ENCODE measurements at places on chromosomes 7 and 10.

DNA sequence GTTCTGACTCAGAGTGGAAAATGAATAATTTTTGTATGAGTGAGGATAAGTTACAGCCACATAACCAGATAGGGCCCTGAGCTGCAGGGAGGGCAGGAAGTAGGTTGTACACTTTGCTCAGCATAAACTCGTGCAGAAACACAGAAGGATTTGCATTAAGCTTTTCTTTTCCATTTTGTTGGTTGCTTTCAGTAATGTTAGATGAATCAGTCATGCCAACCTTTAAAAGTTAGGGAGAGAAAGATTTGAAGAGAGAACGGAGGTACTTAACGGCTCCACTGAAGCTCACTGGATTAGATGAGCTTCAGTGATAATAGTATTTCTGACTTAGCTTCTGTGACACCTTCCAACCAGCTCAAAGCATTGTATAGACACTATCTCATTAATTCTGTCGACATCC, 348.1 kb downstream of the GATA3 start:
- no peak for DNase-seq

GRCh38 chr10:99430116-99430450, 341 bp downstream of the GOT1 start:
- no peak for DNase-seq

DNA sequence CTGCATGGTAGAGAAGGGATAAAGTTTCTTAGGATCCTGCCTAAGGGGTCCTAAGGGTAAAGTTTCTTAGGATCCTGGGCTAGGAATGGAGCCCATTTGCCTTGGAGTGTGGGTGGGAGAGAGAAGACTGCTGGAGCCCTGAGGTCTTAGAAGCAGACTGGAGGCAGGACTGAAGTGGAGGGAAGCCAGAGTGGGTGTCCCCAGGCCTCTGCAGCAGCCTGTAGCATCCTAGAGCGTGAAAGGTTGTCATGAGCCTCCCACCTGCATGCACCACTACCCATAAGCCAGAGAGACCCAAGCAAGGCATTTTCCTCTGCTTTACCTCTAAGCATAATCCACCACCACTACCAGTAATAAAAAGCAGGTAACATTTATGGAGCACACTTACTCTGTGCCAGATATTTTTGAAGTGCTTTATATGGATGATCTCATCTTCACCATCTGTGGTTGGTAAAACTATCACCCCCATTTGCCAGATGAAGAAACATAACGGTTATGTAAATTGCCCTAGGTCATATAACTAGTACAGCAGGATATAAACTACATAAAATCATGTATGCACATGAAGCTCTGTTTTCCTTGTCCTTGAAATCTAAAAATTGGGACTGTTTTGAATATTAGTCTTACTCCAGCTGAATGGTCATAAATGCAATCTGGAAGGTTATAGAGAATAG, 103.5 kb upstream of the CCDC6 start:
- no peak for DNase-seq

DNA sequence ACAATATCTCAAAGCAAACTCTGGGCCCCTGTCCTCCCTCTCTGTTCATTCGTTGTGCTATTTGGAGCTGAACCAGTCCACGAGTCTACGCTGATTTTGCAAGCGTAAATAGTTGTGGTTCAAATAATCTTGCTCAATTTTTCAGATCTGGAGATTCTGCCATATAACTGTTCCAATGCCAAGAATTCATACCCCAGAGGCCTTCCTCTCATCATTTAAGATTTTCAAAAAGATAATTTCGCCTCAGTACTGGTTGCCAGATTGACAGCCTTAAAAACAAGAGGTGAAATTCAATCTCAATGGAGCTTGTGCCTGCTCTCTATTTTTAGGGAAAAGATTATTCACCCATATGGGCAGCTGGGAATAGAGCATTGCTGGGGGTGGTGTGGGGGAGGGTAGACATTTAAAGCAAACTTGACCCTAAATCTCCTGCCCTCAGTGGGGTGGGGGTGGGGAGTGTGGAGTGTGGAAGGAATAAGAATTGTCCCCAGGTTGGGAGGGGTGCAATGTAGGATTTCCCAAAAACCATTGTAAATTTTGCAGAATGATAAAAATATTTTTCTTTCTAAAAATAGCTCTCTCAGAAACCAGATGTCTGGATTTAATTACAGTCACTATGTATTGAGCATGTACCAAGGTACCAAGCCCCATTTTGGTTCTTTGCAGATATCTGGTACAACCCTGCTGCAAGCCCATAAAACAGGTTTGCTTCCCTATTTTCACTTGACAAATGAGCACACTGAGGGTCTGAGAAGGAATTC, 104.7 kb upstream of the EEPD1 start:
- no peak for DNase-seq

GRCh38 chr10:12803776-12804175, 197.7 kb downstream of the CCDC3 start:
- no peak for DNase-seq

GRCh38 chr10:86346799-86347665, 19.6 kb downstream of the GRID1 start:
- DNase-seq: no peak

- DNase-seq: no peak
Measured at GRCh38 chr7:81433206-81433605, 336.6 kb downstream of the HGF start.

GRCh38 chr10:24118246-24118645, 90.7 kb upstream of the KIAA1217 start:
- DNase-seq: no peak

GRCh38 chr10:71239946-71240795, 27.8 kb downstream of the UNC5B start:
- no peak for DNase-seq

DNA sequence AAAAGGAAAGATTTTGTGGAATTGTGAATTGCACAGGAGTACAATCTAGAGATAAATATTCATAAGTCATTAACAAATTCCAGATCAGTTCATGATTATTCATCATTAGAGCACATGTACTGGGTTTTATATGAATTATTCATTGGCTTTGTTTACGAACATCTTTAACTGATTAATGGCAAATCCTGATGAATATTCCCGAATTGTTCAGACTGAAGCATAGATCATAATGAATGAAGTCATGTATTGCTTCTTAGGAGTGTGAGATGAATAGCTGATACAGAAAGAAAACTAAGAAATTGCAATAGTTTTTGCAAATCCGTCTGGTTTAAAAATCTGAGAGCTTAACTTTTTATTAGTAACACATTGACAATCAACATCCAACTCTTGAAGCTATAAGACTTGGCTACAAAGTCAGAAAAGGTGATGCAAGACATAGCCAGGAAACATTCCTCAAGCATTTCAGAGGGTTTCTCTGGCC, 183.6 kb upstream of the DGKB start:
- no peak for DNase-seq

DNA sequence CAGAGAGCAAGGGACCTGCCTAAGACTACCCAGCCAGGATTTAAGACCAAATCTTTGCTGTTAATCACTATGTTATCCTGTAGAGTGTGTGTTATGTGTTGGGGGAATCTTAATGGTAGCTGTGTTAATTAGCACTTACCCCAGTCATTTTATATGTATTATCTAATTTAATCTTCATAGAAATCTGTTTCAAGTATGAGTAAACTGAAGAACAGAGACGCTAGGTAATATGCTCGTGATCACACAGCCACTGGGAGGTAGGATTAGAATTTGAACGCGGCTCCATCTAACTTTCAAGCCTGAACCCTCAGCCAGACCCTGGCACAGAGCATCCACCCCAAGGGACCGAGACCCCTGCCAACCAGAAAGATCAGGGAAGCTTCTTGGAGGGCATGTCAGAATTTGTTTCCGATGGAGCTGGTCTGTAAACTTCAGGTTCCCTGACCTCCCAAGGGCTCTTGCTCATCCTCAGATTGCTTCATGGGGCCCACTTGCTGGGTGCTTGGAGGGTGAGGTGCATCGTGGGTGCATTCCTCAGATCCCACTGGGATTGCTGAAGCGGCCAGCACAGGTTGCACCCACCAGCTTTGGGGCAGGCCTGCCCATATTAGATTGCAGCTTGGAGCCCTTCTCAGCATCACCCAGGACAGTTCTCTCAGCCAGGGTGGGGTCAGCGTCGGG, 105.0 kb downstream of the ZMIZ1 start:
- DNase-seq: no peak

- DNase-seq: no peak
Measured at GRCh38 chr7:44313016-44313415, 12.4 kb downstream of the CAMK2B start.

DNA sequence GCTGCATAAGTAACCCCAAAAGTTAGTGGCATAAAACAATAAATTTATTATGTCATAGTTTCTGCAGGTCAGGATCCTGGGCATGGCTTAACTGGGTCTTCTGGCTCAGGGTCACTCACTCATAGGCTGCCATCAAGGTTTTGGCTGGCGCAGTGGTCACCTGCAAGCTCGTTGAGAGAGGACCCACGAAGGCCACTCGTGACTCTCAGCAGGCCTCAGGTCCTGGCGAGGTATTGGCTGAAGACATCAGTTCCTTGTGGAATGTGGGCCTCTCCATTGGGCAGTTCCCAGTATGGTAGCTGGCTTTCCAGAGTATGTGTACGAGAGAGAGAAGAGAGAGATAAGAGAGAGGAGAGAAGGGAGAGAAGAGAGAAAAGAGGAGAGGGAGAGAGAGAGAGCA, 138.3 kb upstream of the KLF14 start:
- no peak for DNase-seq

DNA sequence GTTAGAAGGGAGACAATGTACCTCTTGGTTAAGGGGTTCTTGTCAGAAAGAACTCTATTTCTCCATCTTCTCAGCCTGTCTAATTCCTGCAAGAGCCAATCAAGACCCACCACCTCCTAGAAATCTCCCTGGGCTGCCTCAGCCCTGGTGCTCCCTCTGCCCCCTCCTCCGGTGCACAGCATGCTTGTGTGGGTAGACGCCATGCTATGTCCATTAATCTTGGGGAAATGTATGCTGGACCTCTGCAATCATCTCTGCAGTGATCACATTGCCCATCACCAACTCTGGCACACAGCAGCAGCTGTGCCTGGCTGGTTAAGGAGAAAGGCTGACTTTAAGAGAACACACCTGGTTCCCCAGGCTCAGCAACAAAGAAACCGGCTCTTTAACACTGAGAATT, 37.3 kb downstream of the SH3PXD2A start:
- DNase-seq: no peak

- no peak for DNase-seq
Measured at GRCh38 chr7:52079726-52080125, 763.1 kb upstream of the COBL start.

- DNase-seq: no peak
Measured at GRCh38 chr10:75297021-75297599, 61.4 kb upstream of the COMTD1 start.

DNA sequence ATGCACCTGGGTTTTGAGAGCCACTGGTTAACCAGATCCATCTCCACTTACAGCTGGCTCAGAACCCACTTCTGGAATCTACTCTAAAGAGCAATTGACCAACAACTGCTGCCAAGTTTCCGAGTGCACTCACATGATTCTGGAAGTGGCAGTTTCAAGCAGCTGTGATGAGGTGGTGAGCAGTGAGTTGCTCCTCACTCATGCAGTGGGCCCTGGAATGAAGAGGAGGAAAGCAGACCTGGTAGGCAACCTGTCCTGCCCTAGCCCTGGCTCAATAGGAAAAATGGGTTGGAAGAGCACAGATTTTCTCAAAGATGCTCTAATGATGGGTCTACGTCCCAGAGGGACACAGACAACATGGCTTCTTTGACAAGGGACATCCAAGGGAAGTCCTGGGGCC, 70.7 kb upstream of the NPY start:
- DNase-seq: no peak

DNA sequence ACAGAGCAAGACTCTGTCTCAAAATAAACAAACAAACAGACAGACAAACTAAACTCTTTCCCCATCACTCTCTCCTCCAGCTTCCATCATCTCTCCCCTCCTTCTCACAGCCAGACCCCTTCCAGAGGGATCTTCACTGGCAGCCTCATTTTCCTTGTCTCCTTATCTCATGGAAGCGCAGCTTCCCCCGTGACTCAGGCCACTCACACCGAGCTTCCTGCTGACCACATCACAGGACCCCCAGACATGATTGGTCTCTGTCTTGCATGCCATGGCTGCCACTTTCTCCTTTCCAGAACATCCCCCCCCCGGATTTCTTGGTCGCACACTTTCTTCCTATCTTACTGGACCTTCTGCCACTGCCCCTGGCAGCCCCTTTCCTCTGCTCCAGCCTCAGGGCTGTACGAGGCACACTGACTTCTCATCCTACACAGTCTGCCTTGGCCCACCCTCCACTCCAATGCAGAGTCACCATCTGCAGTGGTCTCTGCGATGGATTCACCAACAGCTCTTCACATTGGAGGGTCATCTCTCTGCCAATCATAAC, 4.9 kb upstream of the INSIG1 start:
- no peak for DNase-seq

DNA sequence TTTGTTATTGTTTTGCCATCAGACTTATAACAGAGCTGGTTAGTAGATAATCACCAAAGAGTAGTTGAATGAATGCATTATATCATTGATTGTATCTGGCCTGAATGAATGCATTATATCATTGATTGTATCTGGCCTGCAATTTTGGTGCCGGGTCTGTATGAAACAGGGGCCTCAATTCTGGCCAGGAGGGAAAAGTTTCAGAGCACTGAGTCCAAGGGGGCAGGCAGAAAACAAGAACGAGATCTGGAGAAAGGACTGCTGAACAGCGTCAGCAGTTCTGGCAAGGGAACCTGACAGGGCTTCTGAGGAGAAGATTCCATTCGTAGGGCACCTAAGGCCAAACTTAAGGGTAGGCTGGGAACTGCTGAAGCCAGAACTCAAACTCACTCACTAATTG, 128.0 kb downstream of the SEMA3C start:
- DNase-seq: no peak

- DNase-seq: no peak
Measured at GRCh38 chr7:50333221-50333651, 28.7 kb downstream of the IKZF1 start.

DNA sequence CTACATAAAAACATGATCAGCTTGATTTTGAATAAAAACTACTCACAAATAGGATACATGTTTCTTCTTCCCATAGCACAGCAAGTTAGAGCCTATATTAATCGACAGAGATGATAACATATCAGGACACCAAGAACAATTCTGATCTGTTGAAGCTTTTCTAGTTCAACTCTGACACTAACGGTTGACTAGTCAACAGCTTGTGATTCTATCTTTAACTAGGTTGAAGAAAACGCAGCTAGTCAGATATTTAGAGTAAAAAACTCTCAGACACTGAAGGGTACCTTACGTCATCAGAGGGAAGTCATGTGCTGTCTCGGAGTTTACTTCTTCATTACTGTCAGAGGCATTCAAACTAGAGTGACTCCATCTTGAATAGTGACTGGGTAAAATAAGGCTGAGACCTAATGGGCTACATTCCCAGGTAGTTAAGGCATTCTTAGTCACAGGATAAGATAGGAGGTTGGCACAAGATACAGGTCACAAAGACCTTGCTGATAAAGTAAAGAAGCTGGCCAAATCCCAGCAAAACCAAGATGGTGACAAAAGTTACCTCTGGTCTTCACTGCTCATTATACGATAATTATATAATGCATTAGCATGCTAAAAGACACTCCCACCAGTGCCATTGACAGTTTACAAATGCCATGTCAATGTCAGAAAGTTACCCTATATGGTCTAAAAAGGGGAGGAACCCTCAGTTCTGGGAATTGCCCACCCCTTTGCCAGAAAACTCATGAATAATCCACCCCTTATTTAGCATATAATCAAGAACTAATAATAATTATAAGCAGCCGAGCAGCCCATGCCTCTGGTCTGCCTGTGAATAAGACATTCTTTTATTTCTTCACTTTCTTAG, 21.3 kb downstream of the CCDC71L start:
- DNase-seq: no peak

- DNase-seq: no peak
Measured at GRCh38 chr10:84337199-84337598, 8.8 kb downstream of the CCSER2 start.

GRCh38 chr7:5334671-5335070, 51.9 kb downstream of the SLC29A4 start:
- no peak for DNase-seq

- no peak for DNase-seq
Measured at GRCh38 chr7:30992414-30992813, 28.7 kb downstream of the GHRHR start.
